NCI-H187 (cell line): ENCODE measurements at places on chromosomes 6 and 20.

- no peak for DNase-seq
These were observed 60.9 kb downstream of the DLL1 start for GRCh38 chr6:170229851-170230519.

- DNase-seq: no peak
These were observed 2.1 kb downstream of the USP49 start for GRCh38 chr6:41892921-41893564.

GRCh38 chr6:49576618-49577017, 26.1 kb downstream of the C6orf141 start:
- DNase-seq: no peak

DNA sequence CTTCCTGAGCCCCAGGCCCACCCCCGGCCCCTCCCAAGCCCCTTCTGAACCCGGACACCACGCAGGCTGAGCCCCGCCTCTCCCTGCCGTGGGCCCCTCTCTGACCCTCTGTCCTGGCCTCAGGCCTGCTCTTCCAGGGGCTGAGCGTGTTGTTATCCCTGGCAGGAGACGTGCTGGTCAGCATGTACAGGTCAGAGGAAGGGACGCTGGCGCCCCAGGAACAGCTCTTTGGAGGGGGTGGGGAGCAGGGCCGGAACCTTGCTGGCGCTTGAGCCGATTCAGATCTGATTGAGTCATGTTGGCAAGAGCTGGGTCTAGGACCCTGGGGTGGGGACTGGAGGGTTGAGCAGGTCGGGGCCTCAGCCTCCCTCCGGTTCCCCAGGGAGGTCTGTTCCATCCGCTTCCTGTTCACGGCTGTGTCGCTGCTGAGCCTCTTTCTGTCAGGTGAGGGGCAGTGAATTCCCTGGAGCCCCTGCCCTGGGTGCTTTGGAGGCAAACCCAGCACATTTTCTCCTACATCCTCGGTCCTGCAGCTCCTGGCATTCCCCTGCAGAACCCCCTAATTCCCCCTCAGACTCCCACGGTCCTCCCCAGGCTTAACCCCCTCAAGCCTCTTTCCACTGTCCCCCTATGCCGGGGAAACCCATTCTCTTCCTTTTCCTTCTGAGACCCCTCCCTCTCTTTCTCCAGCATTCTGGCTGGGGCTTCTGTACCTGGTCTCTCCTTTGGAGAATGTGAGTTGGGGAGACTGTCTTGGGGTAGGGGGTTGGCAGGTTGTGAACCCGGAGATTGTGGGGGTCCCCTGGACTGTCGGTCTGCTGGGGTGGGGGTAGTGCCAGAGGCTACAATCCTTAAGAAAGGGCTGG, 2.0 kb downstream of the SPAG4 start:
- peak; percentile 14 for DNase-seq

DNA sequence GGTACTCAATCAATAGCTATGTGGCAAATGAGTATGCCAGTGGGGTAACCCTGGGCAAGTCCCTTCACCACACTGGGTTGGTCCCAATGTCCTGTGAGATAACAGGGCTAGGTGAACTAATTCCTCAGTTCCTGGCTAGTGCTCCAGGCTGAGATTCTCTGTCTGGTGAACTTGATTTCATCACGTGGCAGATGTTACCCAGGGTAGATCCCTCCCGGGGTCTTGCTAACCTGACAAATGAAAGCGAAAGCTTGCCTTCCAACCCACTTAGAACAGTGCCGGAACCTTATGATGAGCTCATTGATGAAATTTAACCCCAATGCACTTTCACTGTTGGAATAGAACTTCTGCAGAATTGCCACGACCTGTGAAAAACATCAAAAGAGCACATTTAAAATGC, 6.6 kb upstream of the ANKRD60 start:
- no peak for DNase-seq

DNA sequence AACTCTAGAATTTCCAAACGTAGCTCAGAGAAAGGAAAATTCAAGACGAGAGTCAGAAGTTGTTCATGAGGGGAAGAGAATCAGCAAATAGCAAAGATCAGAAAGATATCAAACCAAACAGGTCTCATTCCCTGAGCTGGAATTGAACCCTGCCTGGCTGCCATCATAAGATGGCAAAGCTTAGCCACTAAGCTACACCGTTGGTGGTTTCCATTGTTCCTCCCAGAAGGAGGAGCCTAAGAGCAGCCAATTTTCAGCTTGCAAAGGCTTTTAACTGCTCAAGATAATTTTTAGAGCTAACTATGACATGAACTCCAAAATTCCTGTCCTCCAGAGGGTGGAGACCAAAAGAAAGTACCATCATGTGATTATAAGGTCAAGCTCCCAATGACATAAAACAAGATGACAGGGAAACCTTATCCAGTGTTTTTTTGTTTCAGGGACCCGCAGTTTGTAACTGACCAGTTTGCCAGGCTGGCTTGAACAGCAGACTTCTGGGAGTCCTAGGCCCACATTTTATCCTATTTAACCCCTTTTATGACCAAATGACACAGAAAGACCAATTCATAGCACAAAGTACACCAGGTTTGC, 55.9 kb downstream of the COL11A2 start:
- DNase-seq: no peak

DNA sequence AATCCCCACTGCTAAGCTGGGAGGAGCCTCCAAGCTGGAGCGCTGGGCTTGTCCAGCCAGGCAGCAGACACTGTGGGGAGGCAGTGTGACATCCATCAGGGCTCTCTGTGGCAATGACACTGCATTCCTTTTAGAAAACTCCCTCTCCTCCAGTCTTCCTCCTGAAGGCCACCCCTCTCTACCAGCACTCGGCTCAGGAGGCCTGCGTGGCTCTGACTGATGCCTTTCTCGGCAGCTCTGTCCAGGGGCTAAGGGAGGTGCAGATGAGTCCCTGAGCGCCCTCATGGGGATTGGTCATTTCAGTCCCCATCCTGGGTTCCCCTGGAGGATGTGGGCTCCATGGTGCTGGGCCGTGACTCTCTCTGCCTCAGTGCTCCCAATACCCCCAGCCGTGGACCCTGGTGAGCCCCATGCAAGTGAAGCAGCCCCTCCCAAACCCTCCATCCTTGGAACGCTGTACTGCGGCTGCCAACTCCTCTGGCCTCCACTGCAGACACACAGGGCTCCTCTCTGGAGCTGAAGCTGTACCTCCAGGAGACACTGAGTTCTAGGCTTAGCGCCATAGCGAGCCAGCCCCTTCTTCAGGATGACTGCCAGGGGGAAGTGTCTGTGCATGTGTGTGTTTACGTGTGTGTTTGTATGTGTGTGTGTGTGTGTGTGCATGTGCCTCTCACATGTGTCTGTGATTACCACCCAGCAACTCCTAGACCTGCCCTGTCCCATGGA, 209.6 kb downstream of the ERMARD start:
- DNase-seq: no peak

- DNase-seq: no peak
These were observed 6.6 kb upstream of the TBC1D7 start for GRCh38 chr6:13334953-13335352.

GRCh38 chr6:139758209-139758611, 383.8 kb upstream of the CITED2 start:
- DNase-seq: no peak

DNA sequence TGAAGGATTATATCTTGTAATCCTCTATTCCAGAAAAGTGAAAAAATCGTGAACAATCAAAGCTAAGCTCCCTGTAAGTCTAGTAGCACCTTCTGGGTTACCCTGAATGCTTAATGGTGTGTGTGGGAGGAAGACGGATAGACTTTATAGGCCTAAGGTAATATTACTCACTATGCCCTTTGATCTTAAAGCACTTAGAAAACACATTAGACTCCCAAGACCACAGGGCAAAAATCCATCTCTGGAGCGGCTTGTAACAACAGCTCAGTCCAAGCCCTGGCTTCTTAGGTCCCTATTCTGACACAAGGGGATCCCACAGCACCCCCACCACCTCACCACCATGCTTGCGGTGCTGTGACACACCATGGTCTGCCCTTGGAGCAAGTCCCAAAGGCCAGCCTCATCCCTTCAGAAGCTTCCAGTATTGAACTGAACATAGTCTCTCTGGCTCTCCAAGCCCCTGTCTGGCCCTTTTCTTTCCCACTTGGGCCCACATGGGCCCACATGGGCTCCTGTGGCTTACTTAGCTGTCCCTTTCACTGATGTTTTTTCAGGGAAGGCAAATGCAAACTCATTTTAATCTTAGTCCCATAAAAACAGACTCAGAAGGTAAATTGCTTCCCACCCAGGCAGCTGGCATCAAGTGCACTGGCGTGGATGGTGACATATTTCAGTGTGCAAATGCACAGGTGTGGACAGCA, 28.3 kb downstream of the C6orf132 start:
- no peak for DNase-seq

DNA sequence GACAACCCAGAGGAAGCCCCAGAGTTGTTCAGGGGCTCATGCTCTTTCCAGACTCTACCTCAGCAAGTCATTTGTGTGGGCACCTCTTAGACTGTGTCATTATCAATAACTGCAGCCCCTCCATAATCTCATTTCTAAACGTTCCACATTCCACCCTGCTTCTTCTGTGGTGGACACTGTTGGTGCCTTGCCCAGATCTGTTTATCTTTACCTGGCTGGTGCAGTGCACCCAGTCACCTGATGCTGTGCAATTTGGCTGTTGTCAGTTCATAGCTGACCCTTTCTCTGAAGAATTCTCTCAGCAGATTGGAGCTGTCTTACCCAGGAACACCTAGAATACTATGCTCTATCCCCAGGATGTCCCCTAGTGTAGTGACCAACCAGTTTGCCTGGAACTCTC, 80.0 kb downstream of the ATRN start:
- DNase-seq: no peak

GRCh38 chr6:79630883-79631692, at the start of gene SH3BGRL2:
TSS of gene SH3BGRL2 (plus strand) at chr6:79631329. CDS start at chr6:79631462, 133 bp downstream.
- DNase-seq: peak; percentile 73

- DNase-seq: no peak
These were observed 44.8 kb downstream of the RIPOR2 start for GRCh38 chr6:24891004-24891403.

GRCh38 chr20:50071039-50071888, 41.7 kb downstream of the UBE2V1 start:
- peak; percentile 81 for DNase-seq

- DNase-seq: no peak
These were observed 79.5 kb downstream of the FOXA2 start for GRCh38 chr20:22504829-22505377.

GRCh38 chr6:163489584-163489983, 75.1 kb downstream of the QKI start:
- DNase-seq: no peak

- no peak for DNase-seq
These were observed 468.1 kb upstream of the MANEA start for GRCh38 chr6:95109212-95109611.

GRCh38 chr20:25037288-25038102, 20.4 kb downstream of the ACSS1 start:
- no peak for DNase-seq

GRCh38 chr6:43795421-43795820, 25.4 kb downstream of the VEGFA start:
- DNase-seq: no peak

DNA sequence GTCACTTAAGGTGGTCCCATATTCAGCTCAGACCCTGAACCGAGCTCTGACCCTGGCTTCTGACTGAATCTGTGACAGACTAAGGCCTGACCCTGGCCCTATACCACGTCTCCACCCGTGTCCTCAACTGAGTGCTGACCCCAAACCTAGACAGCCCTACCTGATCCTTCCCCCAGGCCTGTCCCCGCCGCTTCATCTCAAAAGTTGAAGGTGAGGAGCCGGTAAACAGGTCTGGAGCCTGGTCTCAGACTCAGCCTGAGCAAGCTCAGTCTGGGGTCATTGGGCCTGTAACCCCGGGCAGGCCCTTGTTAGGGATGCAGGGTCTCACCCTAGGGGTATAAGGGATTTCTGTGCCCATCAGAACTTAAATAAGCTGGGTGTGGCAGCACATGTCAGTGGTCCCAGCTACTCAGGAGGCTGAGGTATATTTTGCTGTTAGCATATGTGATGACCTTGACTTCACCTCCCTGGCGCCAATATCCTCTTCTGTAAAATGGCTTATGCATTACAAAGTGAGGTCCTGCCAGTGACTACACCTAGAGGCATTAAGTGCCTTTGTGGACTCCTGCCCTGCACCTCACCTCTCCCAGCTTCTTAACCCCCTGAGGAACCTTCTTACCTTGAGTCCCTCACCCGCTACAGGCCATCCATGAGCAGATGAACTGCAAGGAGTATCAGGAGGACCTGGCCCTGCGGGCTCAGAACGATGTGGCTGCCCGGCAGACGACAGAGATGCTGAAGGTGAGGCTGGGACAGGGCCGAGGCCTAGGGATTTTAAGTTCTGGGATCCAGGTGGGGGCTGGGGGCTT, 20.0 kb downstream of the RBCK1 start:
- no peak for DNase-seq

- no peak for DNase-seq
These were observed 161.8 kb upstream of the GRIK2 start for GRCh38 chr6:101231606-101232235.

DNA sequence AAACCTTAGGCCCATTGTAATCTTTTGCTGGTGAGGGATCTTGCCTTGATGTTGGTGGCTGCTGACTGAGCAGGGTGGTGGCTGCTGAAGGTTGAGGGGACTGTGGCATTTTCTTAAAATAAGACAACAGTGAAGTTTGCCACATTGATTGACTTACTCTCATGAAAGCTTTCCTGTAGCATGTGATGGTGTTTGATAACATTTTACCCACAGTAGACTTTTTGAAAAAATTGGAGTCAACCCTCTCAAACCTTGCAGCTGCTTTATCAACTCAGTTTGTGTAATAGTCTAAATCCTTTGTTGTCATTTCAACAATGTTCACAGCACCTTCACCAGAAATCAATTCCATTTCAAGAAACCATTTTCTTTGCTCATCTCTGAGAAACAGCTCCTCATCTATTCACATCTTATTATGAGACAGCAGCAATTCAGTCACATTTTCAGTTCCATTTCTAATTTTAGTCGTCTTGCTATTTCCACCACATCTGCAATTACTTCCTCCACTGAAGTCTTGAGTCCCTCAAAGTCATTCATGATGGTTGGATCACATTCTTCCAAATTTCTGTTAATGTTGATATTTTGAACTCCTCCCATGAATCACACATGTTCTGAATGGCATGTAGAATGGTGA, 37.2 kb downstream of the CST9L start:
- no peak for DNase-seq

DNA sequence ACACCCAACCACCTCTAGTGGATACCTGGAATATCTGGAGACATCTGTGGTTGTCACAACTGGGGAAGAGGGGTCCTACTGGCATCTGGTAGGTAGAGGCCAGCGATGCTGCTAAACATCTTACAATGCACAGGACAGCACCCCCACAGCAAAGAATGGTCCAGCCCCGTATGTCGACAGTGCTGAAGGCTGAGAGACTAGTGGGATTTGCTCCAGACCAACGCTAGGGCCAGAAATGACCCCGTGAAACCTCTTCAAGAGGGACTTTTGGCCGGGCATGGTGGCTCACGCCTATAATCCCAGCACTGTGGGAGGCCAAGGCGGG, 7.2 kb downstream of the PREX1 start:
- DNase-seq: no peak

GRCh38 chr6:56911847-56912246, 43.1 kb upstream of the BEND6 start:
- DNase-seq: no peak

- DNase-seq: no peak
These were observed 58.3 kb upstream of the CDYL start for GRCh38 chr6:4717856-4718255.

- DNase-seq: no peak
These were observed 88.8 kb upstream of the PRND start for GRCh38 chr20:4632876-4633275.
